Activated T-helper 17 cell treated with anti-CD3 and anti-CD28 coated beads, Interleukin-2, amount 50 U/mL, for 72 hours (primary cell): ENCODE measurements at places on chromosomes 5 and 9.

GRCh38 chr5:116778651-116779280 lies 204.1 kb upstream of the SEMA6A start:
- H3K4me1 ChIP-seq = no peaks in the 10 kb centered on the region
- peak overlapping the region; percentile 22 for H3K4me3 ChIP-seq
- no peak for ATAC-seq
- H3K27me3 ChIP-seq = peaks cover 4% of the 10 kb centered on the region
- no peaks in the 10 kb centered on the region for H3K36me3 ChIP-seq

DNA sequence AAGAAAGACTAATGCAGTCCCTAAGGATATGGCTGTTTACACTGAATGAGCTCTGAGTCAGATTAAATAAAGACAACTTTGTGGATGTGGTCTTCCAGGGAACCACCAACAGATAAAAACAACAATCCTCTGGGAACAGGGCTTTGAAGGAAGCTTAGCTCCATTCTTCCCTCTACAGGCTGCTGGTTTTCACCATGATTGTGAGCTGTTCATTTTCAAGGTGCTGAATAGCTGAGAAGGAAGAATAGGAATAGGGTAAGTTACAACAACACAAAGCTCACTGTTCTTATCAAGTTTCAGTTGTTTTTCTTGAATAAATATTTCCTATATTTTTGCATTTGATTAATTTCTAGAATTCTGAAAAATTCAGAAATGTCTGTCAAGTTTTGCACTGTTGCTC lies 25.9 kb upstream of the PTAR1 start:
- H3K27me3 ChIP-seq = peaks cover 14% of the 10 kb centered on the region
- no peak overlapping the region for H3K27ac ChIP-seq
- H3K4me3 ChIP-seq = no peak overlapping the region
- no peaks in the 10 kb centered on the region for H3K4me1 ChIP-seq
- no peak for ATAC-seq

GRCh38 chr9:94866770-94867169 lies 140.3 kb downstream of the AOPEP start:
- H3K36me3 ChIP-seq = no peaks in the 10 kb centered on the region
- ATAC-seq = no peak

DNA sequence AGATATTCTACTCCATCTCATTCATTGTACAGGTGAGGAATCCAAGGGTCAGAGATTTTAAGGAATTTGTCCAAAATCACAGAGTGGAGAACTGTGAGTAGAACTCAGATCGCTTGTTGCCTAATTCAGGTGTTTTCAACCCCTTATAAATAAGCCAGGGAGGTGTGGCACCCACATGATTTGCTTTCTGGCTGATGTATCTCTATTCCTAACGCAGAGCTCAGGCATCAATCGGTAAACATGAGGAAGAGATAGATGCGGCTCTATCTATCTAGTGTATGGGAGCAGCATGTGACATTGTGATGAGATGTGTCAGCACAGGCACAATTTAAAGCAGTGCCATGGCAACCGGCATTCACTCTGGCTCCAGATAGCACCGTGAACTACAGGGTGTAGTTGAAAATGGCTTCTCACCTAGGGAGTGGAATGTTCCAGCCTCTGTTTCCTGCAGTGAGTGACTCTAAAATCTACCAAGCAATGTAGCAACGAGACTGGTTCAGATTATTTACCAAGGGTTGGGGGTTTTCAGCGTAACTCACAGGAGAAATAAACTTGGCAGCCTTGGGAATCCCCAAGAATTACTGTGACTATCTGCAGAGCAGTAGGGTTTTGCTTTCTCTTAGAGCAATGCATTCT lies 53.4 kb upstream of the SUB1 start:
- peak; percentile 88 for ATAC-seq
- H3K27me3 ChIP-seq = no peaks in the 10 kb centered on the region
- peaks cover 19% of the 10 kb centered on the region for H3K36me3 ChIP-seq

DNA sequence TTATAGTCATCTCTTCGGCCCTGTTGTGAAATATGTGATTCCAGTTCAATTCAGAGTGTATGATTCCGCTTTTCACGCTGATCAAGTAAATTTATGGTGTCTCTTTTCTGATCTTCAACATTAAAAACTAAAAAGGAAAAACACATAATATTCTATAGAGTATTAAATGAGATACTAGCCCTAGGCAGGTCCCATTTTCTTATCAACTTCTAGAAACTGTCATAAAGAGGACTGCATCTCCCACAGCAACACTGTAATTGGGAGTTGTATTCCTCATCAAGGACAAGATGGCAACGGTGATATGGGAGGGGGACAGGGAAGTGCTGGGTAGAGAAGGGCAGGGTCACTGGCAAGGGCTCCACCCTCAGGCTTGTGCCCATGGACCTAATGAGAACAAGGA lies 71.6 kb downstream of the GOLM1 start:
- H3K27me3 ChIP-seq = no peaks in the 10 kb centered on the region
- H3K36me3 ChIP-seq = peaks cover 67% of the 10 kb centered on the region
- no peak for ATAC-seq
- H3K4me1 ChIP-seq = no peaks in the 10 kb centered on the region
- H3K4me3 ChIP-seq = no peak overlapping the region

DNA sequence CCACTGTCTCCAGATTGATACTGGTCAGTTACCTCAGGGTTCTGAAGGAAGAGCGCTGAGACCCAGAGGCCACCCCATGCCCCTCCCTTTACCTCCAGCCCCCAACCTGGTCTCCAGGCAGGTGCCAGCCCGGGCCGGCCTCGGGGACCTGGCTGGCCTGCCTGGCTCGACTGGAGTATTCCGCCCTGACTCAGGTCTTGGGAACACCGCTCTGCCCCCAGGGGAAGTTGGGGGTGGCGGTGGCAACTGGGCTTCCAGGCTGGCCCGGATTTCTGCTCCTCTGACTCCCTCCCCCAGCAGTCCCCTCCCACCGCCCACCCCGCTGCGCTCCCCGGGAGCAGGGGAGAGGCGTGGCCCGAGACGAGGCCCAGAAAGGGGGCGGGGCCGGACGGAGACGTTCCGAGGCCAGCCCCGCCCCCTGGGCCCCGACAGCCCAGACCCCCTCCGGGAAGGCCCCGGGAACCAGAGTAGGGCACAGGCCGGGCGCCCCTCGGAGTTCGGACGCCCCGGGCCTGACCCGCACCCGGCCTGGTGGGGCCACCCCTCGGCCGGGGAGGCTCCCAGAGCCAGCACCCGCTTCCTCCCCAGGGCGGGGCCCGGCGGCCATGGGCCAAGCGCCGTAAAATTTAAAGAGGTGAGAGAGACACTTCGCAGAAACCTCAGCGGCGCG lies 82.5 kb upstream of the ZBTB43 start:
- peak overlapping the region; percentile 78 for H3K27ac ChIP-seq
- no peaks in the 10 kb centered on the region for H3K36me3 ChIP-seq
- H3K4me1 ChIP-seq = peaks cover 18% of the 10 kb centered on the region
- H3K27me3 ChIP-seq = no peaks in the 10 kb centered on the region
- peak; percentile 82 for ATAC-seq

- no peaks in the 10 kb centered on the region for H3K36me3 ChIP-seq
- no peak overlapping the region for H3K4me3 ChIP-seq
- H3K4me1 ChIP-seq = no peaks in the 10 kb centered on the region
Measured at GRCh38 chr9:114746591-114747346, 59.1 kb downstream of the TNFSF15 start.
